Activated T-helper 1 cell treated with Interleukin-2 at 50 U/mL for 16 hours (primary cell): ENCODE measurements at places on chromosomes 11 and 22.

- peak; percentile 38 for DNase-seq
Observed at GRCh38 chr11:75706260-75706729, 11.3 kb upstream of the MOGAT2 start.

GRCh38 chr22:49956914-49957825 is 3.4 kb upstream of the PIM3 start:
- no peak for DNase-seq

GRCh38 chr11:24556693-24557092 is 59.8 kb downstream of the LUZP2 start:
- no peak for DNase-seq

DNA sequence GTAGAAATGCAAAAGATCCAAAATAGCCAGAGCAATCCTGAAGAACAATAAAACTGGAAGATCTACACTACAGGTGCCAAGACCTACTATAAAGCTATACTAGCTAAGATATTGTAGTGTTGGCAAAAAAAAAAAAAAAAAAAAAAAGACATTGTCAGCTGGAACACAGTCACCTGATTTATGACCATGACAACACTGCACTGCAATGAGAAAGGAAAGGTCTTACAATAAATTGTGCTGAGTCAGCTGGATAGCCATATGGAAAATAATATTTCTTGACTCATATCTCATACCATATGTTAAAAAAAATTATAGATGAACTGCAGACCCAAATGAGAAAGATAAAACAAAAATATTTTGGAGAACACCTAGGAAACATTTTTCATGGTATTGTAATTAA is 3.1 kb upstream of the PANX3 start:
- no peak for DNase-seq

DNA sequence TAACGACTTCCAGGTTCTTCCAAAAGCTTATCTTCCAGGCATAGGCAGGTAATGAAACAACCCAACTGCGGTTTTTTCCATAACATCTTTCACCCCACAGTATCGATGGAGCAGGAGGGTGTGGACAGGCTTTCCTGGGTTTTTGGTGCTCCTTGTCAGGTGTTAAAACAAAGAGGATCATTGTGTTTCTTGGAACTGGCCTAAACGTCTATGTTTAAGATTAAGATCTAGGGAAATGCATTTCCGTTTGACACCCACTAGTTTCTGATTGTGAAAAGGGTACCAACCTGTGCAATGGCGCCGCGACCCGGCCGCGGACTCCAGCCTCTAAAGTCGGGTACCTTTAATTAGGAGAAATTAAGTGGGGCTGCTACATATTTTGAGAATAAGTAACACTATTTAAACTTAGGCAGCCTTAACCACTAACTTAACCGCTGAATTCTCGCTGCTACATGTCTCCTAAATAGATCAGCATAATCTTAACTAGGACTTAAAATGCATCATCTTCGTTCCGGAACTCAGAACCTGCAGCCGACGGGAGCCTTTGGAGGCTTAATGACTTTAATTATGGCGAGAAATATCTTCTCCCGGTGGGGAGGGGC is 31.5 kb downstream of the C22orf31 start:
- DNase-seq, result no peak

- no peak for DNase-seq
Observed at GRCh38 chr22:31130873-31131272, 8.1 kb downstream of the INPP5J start.

DNA sequence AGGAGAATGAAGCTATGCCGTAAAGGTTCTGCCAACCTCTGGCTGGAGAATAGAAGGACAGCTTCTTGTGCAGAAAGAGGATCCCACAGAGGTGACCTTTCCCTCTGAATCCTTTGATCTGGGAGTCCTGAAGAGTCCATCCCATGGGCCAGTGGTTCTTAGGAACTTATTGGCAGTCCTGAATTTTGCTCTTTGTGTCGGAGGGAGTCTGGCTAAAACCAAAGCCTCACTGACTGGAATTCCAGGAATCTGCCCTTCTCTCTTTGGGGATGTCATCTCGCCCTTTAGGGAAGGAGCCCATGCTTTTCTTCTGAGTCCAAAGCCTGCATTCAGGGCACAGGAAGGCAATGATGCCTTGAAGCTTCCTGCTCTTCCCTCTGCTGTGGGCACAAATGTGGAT is 45.5 kb downstream of the PKNOX2 start:
- DNase-seq, result no peak
